ENCODE measurements at places on chromosomes 5 and 9.
A peak's percentile ranks its signal among the peaks of the same experiment; 100 is the strongest.

GRCh38 chr5:10311595-10312425 lies 4.1 kb upstream of the CMBL start:
- no peak for DNase-seq

- no peak for DNase-seq
Measured at GRCh38 chr9:6052293-6052919, 37.0 kb upstream of the RANBP6 start.

DNA sequence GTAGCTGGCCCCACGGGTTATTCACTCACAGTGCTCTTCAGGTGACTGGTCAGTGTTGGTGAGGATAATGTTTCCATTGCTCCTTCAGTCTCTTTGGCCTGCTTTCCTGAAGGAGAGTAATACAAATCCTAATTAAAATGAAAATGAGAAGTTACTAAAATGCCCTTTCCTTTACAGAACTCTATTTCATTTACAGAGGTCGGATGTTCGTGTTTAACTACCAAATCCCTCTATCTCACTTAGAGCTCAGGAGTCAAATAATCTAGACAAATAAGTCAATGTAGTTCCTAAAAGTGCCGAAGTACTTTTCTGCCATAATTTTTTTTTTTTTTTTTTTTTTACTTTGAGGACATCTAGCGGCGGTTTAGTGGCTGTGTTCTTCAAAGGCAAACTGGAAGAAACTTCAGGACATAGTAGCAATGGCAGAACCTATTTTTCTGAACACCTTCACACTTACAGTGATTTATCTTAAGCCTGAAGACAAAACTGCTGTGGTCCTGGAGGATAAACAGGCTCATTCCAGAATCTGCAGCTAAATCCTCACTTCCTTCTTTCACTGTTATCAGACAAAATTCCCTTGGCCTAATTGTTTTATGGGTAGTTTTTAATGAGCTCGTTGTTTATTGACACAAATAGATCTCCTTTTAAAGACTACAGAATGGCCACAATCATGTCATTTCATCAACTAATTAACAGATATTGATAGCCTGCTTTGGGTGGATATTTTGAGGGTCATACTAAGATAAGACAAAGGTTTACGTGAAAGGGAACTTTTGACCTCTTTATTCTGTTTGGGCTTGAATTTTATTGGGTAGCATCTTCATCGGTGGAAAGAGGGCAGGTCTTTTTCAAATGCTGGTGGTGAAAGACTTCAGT lies 207.6 kb upstream of the DMRTA1 start:
- no peak for DNase-seq

DNA sequence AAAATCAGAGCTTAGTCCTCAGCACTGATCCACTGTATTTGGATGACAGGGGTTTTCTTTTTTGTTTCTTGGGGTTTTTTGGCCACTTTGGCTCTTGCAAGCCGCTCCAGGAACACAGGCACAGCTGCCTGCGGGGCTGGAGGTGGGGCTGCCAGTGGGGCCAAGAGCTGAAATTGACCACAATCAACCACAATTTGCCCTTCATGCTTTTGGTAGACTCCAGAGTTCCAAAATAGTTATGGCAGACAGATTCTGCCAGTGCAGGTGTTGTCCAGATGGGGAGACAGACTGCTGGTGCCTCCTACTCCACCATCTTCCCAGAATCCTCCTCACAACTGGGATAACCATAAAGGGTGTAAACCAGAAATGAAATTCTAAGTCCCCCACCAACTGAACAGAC lies 36.5 kb downstream of the PLEKHG4B start:
- DNase-seq = no peak

DNA sequence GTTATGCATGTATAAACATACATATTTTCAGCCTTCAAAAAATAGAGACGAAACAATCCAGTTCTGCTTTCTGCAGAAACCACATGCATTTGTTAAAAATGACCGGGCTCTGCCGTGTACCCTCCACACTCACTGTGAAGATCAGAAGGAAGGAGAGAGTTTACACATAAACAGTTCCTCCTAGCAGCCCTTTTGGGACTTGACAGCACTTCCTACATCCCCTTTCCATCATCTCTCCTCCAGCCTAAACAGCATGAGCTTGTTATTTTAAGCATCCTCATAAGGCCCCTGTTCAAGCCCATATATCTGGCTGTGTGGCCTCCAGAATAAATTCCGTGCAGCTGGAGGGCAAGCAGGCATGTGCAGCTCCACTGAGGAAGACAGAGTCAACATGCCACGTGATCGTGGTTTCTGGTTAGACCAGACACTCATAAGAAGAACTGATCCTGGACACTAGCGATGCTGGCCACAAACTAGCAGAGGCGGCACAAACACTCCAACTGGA lies 42.2 kb downstream of the NIPAL4 start:
- DNase-seq = no peak

DNA sequence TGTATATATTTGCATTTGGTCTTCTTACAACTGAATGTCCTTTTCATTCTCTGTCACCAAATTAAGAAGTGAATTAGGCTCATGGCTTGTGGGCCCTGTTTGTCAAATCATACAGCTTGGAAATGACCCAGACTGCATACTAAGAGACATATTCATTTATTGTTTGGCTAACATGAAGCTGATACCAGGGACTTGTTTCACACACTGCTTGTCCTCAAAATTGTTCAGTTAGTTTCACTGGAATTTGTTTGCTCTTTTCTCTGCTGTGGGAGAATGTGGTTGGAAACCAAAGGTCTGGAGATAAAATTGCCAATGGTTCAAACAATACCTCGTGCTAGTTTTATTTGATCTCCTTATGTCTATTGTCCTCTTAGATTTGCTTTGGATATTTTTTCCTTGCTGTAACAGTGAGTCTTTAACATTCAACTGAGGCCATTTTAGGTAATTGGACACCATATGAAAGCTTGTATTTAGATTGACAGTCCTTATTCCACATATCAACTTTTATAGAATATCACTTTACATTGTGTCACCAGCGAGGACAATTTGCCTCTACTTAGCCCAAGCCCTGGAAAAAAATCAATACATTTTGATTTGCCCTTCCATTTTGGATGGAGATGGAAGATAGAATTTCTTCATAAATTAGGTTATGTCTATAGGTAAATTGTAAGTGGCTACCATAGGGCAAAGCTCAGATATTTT lies 144.3 kb upstream of the MTAP start:
- DNase-seq = no peak

DNA sequence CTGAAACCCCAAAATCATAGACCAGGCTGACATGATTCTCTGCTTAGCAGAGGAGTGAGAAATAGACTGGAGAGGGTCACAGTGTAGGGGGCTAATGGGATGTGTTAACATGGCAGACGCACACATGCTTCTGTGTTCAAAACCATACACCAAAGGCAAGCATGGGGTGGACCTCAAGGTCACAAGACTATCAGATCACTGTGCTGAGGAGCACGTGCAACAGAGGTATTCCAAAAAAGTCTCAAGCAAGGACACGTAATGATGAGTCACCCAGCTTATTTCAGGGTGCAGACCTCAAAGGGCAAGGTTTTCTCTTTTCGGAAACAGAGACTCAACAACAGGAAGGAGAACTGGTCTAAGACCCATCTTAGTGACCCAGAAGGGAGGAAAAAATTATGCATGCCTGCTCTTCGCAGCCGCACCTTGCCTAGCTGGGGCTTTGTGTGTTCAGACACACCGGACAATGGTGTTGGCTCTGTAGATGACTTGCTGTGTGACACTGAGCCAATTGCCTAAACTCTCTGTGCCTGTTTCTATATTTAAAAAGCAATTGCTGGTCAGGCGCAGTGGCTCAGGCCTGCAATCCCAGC lies 20.3 kb downstream of the WHRN start:
- peak; percentile 48 for DNase-seq

GRCh38 chr5:52767217-52767743 lies 20.4 kb upstream of the ITGA1 start:
- DNase-seq = no peak

GRCh38 chr5:113269023-113269997 lies 165.5 kb downstream of the TSSK1B start:
- no peak for DNase-seq

DNA sequence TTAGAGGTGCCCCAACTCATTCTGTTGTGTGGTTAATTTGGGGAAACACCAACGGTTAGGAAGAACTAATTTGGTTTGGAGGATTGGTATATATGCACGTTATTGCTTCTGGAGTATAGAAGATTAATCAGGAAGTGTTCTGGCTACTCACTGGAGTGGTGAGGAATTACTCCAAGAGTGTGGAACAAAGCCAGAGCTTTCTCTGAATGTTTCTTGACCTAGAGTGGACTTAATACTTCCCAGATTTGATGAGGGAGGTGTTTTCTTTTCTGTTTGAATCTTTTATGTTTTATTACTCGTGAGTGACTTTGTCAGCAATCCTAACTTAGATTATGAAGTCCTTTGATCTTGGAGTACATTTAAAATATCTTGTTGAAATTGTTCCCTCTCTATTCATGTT lies 163.7 kb downstream of the MAN2A1 start:
- no peak for DNase-seq

DNA sequence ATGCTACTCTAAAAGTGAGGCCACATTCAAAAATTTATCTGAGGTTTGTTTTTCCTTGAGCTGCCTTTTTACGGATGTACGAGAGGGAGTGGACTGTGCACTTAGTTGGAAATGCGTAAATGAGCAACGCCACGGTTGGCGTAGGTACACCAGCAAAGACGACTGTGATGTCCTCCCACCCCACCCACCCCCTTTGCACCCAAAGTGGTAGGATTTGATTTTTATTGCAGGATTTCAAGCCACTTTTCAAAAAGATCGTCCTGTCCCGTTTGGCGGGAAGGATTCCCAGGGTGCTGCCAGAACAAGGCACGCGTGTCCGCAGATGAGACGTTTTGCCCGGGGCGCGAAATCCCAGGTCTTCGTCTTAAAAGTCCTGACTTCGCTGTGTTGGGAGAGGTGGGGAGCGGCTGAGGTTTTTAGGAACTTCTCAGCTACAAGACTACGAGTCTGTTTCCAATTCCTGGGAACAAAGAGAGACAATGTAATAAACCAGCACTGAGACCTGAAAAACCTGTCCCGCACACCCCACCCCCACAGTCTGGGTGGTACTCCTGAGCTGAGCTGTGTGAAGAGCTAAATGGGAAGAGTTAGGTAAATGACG lies 1.0 kb upstream of the TLE1 start:
- no peak for DNase-seq

DNA sequence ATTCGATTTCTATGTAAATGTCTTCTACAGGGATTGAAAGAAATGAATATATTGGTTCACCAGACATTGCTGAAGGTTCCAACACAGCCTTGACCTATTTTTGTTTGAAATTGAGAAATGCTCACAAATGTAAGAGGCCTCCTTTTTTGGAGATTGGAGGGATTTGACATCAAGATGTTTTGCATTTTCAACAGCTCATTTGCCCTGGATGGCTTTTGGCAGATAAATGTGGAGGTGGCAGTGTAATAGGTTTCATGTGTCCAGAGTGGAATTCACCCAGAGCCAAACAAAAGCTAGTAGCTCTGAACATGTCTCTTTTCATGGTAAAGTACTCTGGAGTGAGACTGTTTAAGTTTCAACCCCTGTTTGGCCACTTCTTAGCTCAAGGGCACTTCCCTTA lies 77.3 kb downstream of the PALM2AKAP2 start:
- DNase-seq = no peak

- DNase-seq = no peak
Measured at GRCh38 chr5:51691538-51692079, 308.4 kb downstream of the ISL1 start.

GRCh38 chr9:124450931-124451661 lies 845 bp downstream of the ADGRD2 start:
- no peak for DNase-seq

- DNase-seq = no peak
Measured at GRCh38 chr9:84919440-84919839, 249.9 kb downstream of the NTRK2 start.

DNA sequence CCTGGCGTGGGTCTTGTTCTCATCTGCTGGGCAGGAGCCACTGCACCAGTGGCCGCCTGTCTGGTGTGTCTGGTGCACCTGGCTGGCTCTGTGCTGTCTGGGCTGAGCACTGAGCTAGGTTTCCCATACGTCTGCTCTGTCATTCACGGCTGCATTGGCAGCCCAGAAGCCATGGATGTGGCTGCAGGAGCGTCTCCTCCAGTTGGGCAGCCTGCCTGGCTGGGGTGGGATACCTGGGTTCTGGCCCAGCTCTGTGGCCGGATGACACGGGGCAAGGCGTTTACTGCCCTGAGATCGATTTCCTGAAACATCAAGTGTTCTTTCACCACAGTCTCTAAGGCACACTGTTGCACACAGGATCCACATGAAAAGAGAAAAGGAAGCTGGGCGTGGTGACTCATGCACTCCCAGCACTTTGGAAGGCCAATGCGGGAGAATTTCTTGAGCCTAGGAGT lies 25.5 kb upstream of the SLC25A51 start:
- DNase-seq = no peak

DNA sequence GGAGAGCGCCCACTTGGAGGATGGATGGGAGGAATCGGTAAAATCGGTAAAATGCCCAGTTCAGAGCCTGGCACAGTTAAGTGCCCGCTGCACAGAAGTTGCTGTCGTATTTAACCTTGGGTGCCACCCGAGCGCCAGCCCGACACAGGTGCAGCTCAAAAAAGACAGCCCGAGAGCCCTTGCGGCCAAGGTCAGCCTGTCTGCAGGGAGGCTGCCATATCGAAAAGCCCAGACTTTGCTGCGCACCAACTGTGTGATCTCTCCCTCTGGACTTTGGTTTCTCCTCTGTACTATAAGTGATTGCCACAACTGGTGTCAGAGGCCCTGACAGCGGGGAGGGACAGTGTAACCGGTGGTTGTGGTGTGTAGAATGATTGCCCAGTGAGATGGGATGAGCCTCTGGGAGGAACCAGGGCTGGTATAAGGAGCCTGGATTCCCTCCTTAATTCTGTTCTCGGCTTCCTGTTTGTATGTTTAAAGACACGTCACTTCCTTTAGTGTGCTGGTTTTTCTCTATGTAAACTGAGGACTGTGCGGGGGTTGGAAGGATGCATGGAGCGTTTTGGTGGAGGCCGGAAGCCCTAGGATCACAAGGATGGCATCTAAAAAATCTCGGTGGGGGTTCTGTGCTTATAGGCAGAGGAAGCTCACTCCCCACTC lies 792 bp downstream of the NTMT1 start:
- no peak for DNase-seq

GRCh38 chr9:91949946-91950664 lies at the start of gene ROR2:
Gene ROR2 (minus strand): TSS chr9:91950228.
- peak; percentile 43 for DNase-seq

GRCh38 chr9:123003466-123003865 lies 30.0 kb upstream of the GPR21 start:
- no peak for DNase-seq

GRCh38 chr5:28822071-28822470 lies 1783.7 kb upstream of the CDH9 start:
- no peak for DNase-seq

DNA sequence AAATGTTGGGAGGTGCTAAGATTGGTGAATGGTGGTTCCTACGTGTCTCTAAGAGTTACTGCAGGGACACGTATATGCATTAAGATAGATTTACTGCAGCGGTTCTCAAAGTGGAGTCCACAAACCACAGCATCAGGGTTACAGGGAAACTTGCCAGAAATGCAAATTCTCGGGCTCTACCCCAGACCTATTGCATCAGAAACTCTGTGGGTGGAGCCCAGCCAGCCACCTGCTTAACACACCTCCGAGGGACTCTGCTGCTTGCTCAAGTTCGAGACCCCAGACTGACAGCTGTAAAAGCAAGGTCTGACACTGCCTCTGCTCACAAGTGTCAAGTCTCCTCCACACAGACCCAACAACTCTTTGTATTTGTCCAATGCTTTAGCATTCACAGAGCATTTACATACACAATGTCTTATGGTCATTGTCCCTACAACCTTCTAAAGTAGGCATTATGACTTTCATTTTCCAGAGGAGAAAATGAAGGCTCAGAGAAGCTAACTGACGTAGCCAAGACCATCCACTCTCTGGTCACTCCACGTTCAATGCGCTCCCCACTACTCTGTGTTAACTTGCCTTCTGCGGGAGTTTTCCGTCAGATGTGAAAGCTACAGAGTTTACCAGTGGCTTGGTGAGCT lies 48.8 kb downstream of the HSD17B3 start:
- no peak for DNase-seq

Data from stimulated activated CD4-positive, alpha-beta T cell treated with anti-CD3 and anti-CD28 coated beads, Interleukin-2, amount 100 ng/mL, for 24 hours (primary cell).